G401 (cell line): ENCODE measurements at places on chromosomes 2 and 18.

- no peak for DNase-seq
Measured at GRCh38 chr2:109331896-109332848, 203.2 kb downstream of the SH3RF3 start.

DNA sequence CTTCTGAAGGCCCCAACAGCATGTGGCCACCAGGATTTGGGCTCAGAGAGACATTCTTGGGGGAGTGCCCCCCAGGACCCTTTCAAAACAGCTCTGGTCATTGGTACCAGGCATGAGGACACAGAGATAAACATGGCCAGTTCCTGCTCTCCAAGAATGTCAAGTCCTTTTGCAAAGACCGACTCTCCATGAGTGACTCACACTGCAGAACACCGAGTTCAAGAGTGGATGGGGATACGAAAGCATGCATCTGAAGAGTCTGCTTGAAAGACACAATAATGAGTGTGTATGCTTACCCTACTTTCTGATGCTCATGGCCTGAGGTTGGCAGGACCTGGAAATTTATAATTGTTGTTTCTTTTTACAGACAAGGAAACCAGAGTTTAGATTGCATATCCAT is 450.6 kb downstream of the TSN start:
- DNase-seq: no peak

DNA sequence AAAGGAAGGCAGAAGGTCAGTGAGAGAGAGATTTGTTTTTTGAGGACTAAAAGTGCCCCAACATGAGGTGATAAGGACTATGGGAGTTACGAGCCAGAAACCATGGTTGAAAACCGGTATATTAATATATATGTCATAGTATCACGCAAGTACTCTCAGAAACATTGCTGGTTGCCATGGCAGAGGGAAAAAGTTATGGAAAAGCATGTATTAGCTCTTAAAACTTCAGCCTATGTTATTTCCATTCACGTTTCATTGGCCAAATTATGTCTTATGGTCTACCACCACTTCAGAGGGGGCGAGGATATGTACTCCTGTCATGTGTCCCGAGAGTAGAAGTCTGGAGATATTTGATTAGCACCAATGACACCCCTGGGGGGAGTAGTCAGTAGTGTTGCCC is 125.9 kb downstream of the LTBP1 start:
- no peak for DNase-seq

- no peak for DNase-seq
Measured at GRCh38 chr2:191703079-191703725, 25.3 kb downstream of the NABP1 start.

DNA sequence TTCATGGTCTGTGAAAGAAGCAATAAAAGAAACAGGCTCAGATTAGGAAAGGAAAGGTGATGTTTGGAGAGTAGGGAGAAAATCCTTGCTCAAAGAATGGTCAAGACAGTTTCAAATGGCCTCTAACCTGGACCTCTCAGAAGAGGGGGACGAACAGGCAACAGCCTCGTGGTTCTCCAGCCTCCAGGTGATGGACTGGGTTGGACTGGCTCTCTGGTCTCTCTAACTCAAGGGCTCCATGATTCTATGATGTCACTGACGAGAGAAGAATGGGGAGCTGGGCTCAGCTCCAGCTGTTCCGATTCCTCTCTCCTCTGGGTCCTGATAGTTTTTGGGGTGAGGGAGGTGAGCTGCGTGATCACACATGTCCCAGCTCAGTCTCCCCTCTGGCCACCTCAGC is at the start of gene C2orf74:
Gene C2orf74, plus strand, starts transcription at position 301 of the 400 bp plus-strand sequence. CDS start 327 bp downstream, outside the sequence.
- no peak for DNase-seq

- no peak for DNase-seq
Measured at GRCh38 chr2:27946530-27947060, 56.1 kb downstream of the BABAM2 start.

GRCh38 chr2:15619938-15620337 is 28.3 kb downstream of the DDX1 start:
- DNase-seq: no peak
